Naive thymus-derived CD8-positive, alpha-beta T cell (primary cell): ENCODE measurements at places on chromosomes 11 and 22. TPM values are rescaled to one million over a fixed set of nuclear protein-coding genes. Genes with fewer than 3 reads are reported as not detected.

- no peak for DNase-seq
Observed at GRCh38 chr11:9905960-9906791, 242.3 kb downstream of the SWAP70 start.

The PANX2 gene
- 0.26 TPM for total RNA-seq

The SMIM35 gene
- total RNA-seq: 0.91 TPM

DNA sequence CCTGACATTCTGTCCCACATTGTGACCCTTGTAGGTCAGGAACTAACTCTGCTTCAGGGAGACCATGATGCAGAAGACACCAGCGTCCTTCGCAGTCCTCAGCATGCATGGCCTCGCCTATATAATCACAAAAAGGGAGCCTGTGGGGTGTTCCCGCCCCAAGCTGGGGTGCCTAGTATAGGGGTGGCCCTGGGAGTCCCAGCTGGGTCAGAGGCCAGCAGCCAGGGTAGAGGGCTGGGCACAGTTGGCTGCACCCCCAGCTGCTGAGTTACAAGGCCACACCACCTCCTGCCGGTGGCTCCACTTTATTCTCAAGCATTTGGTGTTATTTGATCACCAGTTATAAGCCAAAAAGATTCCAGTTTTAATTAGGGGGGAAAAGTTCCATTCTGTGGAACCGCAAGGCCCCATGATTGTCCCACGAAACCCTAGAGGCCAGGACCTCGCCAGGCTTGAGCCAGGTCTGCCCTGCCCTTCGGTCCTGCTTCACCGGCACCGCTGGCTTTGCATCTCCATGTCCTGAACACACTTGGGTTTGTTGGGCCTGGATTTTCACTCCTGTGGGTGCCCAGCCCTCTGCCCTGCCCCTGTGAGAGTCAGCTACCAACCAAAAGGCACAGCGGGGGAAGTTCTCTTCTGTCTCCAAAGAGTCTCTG lies 15.0 kb upstream of the GNB1L start:
- no peak for DNase-seq

The IFITM2 gene
- total RNA-seq: 115 TPM

The HYOU1 gene
- total RNA-seq: 65.1 TPM

The SSTR3 gene
- 13.7 TPM for total RNA-seq

GRCh38 chr22:36015811-36016529 lies 12.7 kb downstream of the RBFOX2 start:
- no peak for DNase-seq
